ENCODE measurements at places on chromosomes 13 and 19.

DNA sequence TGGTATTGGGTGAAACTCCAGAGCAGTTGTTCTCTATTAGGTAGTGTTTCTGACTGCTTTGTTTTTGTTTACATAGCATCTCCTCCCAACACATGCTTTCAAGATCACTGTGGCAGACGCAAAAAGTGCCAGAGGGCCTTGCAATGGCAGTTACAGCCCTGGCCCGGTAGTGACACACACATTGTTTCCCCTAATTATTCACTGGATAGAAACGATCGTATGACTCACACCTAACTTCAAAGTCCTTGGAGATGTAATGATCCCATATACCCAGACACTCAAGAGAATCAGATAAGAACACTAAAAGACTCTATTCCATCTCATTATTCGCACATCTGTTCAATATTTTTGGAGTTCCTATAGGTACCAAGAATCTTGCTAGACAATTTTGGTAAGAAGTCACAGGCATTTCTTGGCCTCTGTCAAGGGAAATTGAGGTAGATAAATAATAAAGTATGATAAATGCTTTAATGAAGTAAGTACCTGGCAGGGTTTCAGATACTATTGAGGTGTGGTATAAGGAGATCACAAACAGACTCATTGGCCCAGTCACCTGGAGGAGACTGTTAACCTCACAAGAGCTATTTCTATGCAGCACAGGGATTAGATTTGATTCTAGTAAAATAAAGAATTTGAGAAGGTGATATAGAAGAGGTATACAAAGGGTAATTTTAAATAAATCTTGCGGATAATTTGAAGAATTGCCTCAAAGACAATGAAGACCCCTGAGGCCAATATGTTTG is 485.3 kb downstream of the SLITRK6 start:
- no peak for DNase-seq

DNA sequence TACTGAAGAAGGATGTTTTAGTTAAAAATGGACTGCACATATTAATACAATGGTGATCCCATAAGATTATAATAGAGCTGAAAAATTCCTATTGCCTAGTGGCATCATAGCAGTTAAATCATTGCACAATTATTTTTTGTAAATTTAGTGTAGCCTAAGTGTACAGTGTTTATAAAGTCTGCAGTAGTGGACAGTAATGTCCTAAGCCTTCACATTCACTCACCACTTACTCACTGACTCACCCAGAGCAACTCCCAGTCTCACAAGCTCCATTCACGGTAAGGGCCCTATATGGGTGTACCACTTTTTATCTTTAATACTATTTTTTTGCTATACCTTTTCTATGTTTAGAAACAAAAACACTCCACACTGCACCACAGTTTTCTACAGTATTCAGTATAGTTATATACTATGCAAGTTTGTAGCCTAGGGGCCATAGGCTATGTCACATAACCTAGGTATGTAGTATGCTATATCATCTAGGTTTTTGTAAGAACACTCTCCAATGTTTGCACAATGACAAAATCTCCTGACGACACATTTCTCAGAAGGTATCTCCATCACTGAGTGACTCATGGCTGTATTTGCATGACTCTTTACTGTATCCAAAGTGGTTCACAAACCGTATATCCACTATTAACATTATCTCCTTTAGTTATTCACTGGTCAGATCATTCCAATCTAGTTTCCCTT is 536.0 kb downstream of the KLF12 start:
- DNase-seq: no peak

GRCh38 chr13:31050486-31051400 is 111.0 kb downstream of the HSPH1 start:
- no peak for DNase-seq

- no peak for DNase-seq
Measured at GRCh38 chr13:111247552-111247951, 72.9 kb upstream of the TEX29 start.

- DNase-seq: no peak
Measured at GRCh38 chr19:10205636-10206035, 10.9 kb upstream of the DNMT1 start.

DNA sequence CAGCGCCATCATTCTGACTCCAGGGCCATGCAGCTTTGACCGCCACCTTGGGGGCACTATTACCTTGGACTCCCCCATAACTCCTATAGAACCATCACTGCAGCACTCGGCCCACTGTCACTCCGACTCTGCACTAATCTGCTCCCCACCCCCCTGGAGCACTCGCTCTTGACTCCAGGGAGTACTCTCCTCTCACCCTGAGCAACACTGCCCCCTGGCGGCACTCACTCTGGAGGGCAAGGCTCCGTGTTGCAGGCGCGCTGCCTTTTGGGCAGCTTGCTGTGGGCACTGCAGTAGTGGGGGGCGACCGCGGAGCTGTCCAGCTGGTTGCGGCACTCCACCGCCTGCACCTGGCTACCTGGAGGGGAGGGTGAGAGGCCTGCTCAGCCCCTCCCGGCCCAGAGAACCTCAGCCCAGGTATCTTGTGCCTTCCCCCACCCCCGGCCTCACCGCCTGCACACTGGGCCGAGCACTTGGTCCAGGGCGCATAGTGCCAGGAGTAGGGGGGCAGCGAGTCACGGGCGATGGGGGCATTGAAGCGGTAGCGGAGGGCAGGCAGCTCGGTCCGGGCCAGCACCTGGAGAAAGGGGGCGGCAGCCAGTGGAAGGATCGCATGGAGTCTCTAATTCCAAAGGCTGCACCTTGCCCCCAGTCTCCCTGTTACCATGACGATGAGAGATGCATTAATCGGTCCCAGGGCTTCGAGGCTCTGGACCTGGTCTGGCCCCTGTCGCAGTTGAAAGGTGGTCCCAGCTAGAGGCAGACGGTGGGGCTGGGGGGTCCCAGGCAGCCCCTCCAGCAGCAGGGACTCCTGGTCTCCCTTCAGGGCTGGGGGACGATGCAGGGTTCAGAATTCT is 8.9 kb upstream of the MYO1F start:
- DNase-seq: peak; percentile 71

- DNase-seq: no peak
Measured at GRCh38 chr13:85091631-85092234, 707.5 kb downstream of the SLITRK6 start.

DNA sequence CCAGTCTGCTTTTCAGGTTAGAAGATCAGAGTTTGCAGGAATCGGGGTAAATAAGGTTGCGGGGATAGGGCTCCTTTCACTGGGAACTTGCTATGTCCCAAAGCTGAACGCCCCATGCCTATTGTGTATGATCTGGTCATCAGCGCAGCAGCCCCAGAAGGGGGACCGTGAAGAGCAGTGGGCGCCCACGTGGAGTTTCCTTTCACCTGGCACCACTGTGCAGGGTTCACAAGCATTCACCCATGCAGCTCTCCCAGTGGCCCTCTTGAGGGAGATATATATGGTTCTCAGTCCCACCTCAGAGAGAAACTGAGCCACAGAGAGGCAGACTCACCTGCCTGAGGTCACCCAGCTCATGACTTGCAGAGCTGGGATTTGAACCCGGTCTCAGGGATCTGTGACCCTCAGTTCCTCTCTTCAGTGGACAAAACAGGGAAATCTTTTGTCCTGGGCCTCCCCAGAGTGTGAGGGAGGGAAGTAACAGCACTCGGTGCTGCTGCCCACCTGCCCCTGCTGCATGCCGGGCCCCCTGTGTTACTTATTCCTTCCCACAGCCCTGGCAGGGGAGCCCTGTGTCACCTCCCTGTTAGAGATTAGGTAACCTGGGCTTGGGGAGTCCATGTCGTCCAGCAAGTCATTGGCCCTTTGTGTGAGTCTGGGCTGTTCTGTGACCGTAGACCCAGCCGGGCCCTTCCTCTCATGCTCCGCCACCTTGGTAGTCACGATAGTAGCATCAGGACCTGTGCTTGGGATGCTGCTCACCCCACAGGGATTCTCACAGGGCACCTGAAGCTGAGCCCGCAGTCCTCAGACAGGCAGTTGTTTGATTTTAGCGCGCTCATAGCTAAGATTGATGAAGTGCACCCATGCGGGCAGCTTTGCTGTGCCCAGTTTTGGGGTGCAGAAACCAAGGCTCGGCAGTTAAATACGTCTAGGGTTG is 27.9 kb downstream of the PPP5C start:
- DNase-seq: no peak

DNA sequence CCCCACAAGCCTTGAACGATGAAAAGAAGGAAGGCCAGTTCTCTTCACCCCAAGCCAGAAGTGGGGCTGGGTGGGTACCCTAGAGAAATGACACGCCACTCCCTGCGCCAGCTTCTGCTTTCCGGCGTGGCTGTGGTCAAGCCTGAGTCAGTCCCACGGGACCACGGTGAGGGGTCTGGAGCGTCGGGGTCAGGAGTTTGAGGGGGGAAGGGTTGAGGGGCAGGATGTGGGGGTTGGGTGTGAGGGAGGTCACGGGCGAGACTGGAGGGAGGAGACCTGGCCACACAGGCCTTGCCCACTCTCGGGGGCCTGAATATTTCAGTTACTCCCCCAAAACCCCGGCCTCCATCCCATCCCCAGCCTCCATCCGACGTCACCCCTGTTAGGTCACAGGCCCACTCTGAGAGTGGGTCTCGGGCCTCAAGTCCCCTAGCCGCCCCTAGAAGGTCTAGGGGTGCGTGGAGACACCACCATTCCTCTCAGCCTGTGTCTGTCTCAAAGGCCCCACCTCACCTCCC is 500 bp upstream of the IFI30 start:
- DNase-seq: no peak

GRCh38 chr13:24223341-24224231 is 63.1 kb downstream of the SPATA13 start:
- DNase-seq: no peak

GRCh38 chr13:98216135-98216565 is 39.1 kb upstream of the RNF113B start:
- no peak for DNase-seq
